ENCODE measurements at places on chromosomes 4 and X.

GRCh38 chr4:80587871-80588385 is 252.4 kb downstream of the CFAP299 start:
- DNase-seq: no peak
- H3K4me1 ChIP-seq: no peaks in the 10 kb centered on the region
- no peak overlapping the region for H3K4me3 ChIP-seq
- no peaks in the 10 kb centered on the region for H3K27me3 ChIP-seq
- no peak overlapping the region for H3K27ac ChIP-seq
- H3K36me3 ChIP-seq: no peaks in the 10 kb centered on the region

DNA sequence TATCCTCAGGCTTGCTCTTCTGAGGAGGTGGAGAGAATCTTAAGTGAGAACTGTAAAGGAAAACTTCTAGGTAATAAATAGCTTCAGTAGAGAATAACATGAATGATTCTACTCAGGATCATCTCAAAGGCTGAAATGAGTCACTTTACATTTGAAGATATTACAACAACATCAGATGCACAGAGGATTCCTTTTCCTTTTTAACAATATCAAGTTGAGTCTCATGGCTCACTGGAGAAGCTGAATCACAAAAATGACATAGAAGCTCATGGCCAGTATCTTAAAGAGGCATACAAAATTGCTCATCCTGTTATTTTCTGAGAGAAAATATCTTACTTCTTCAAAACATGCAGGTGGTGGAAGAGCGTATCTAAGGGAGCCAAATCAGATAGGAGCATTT is 72.5 kb upstream of the EMCN start:
- H3K27me3 ChIP-seq: no peaks in the 10 kb centered on the region
- no peak overlapping the region for H3K27ac ChIP-seq
- no peaks in the 10 kb centered on the region for H3K4me1 ChIP-seq
- H3K36me3 ChIP-seq: no peaks in the 10 kb centered on the region

- no peak for DNase-seq
- H3K36me3 ChIP-seq: no peaks in the 10 kb centered on the region
- H3K4me1 ChIP-seq: no peaks in the 10 kb centered on the region
- no peaks in the 10 kb centered on the region for H3K27me3 ChIP-seq
These were observed 448.2 kb downstream of the PPARGC1A start for GRCh38 chr4:23441530-23442069.

GRCh38 chr4:150212927-150213326 is 134.7 kb downstream of the DCLK2 start:
- H3K4me3 ChIP-seq: no peak overlapping the region
- H3K36me3 ChIP-seq: peaks cover 4% of the 10 kb centered on the region
- no peak for DNase-seq
- peaks cover 22% of the 10 kb centered on the region for H3K4me1 ChIP-seq
- no peaks in the 10 kb centered on the region for H3K27me3 ChIP-seq
- H3K27ac ChIP-seq: no peak overlapping the region

GRCh38 chr4:118772081-118772766 is 63.7 kb downstream of the SEC24D start:
- DNase-seq: no peak
- peaks cover 48% of the 10 kb centered on the region for H3K36me3 ChIP-seq
- H3K27ac ChIP-seq: peak overlapping the region; percentile 21
- H3K4me1 ChIP-seq: peaks cover 76% of the 10 kb centered on the region

GRCh38 chrX:19611636-19612376 is 96.5 kb upstream of the MAP3K15 start:
- H3K27me3 ChIP-seq: no peaks in the 10 kb centered on the region
- H3K4me1 ChIP-seq: peaks cover 3% of the 10 kb centered on the region
- no peaks in the 10 kb centered on the region for H3K36me3 ChIP-seq
- no peak overlapping the region for H3K27ac ChIP-seq
- no peak overlapping the region for H3K4me3 ChIP-seq

DNA sequence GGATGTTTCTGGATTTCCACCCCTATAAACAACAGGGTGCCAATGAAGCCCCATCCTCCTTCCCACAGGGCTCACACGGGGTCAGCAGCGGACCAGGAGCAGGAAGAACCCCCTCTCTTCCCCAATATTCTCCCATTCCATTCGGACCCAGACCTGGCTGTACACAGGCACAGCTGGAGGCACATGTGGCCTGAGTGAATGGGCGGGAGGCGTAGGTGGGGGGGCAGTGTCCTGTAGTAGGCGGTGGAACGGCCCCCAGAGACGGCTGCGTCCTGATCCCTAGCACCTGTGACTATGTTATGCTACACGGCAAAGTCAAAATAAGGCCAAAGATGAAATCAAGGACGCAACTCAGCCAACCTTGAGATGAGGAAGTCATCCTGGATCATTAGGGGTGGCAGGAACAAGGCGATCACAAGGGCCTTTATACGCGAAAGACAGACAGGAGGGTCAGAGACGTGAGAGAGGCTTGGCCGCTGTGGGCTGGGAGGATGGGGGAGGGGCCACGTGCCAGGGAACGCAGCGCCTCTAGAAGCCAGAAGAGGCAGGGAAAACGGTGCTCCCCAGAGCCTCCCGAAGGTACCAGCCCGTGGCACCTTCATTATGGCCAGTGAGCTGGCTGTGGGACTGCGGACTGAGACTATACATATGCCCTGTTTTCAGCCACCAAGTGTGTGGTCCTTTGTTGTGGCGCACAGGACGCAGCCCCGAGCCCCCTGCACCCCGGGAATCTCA is 75.6 kb downstream of the WFS1 start:
- H3K4me1 ChIP-seq: peaks cover 12% of the 10 kb centered on the region
- peaks cover 7% of the 10 kb centered on the region for H3K27me3 ChIP-seq
- no peak for DNase-seq
- H3K27ac ChIP-seq: peak overlapping the region; percentile 75
- H3K4me3 ChIP-seq: no peak overlapping the region
- no peaks in the 10 kb centered on the region for H3K36me3 ChIP-seq

GRCh38 chrX:74606342-74606741 is 8.1 kb downstream of the RLIM start:
- no peaks in the 10 kb centered on the region for H3K27me3 ChIP-seq
- peaks cover 7% of the 10 kb centered on the region for H3K4me1 ChIP-seq
- no peak for DNase-seq
- no peak overlapping the region for H3K4me3 ChIP-seq

- no peak overlapping the region for H3K27ac ChIP-seq
- H3K4me3 ChIP-seq: no peak overlapping the region
- no peaks in the 10 kb centered on the region for H3K27me3 ChIP-seq
- no peaks in the 10 kb centered on the region for H3K36me3 ChIP-seq
- no peaks in the 10 kb centered on the region for H3K4me1 ChIP-seq
These were observed 100.9 kb downstream of the MAMLD1 start for GRCh38 chrX:150464001-150464400.

DNA sequence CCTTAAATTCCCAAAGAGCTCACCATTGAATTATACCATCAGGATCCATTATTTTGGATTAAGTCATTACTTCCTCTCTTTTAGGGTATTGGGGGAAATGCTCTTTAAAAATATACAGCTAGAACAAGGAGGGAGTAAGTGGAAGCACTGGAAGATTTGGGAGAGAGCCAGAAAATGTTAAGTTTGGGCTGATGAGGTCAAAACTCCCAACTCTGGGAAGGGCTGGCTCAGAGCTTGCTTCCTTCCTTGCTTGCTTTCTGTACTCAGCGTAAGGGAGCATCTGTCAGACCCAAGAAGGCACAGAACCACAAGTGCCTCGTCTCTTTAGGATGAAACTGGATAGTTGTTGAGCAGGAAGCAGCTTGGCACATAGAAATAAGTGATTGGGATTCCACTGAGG is 138.2 kb downstream of the GUCY2F start:
- H3K36me3 ChIP-seq: no peaks in the 10 kb centered on the region
- H3K4me3 ChIP-seq: no peak overlapping the region
- H3K4me1 ChIP-seq: no peaks in the 10 kb centered on the region
- DNase-seq: no peak

- no peaks in the 10 kb centered on the region for H3K27me3 ChIP-seq
- H3K27ac ChIP-seq: no peak overlapping the region
- DNase-seq: no peak
- H3K4me3 ChIP-seq: no peak overlapping the region
- no peaks in the 10 kb centered on the region for H3K4me1 ChIP-seq
These were observed 277.6 kb downstream of the SPANXN1 start for GRCh38 chrX:145524931-145525330.

GRCh38 chr4:153518001-153518400 is 51.8 kb downstream of the TMEM131L start:
- H3K4me1 ChIP-seq: peaks cover 31% of the 10 kb centered on the region
- no peak overlapping the region for H3K27ac ChIP-seq
- no peaks in the 10 kb centered on the region for H3K27me3 ChIP-seq
- H3K4me3 ChIP-seq: no peak overlapping the region
- no peaks in the 10 kb centered on the region for H3K36me3 ChIP-seq

- no peak overlapping the region for H3K4me3 ChIP-seq
- no peak overlapping the region for H3K27ac ChIP-seq
- H3K4me1 ChIP-seq: no peaks in the 10 kb centered on the region
- no peaks in the 10 kb centered on the region for H3K27me3 ChIP-seq
- no peaks in the 10 kb centered on the region for H3K36me3 ChIP-seq
These were observed 116.1 kb downstream of the MAPK10 start for GRCh38 chr4:86243750-86244149.

DNA sequence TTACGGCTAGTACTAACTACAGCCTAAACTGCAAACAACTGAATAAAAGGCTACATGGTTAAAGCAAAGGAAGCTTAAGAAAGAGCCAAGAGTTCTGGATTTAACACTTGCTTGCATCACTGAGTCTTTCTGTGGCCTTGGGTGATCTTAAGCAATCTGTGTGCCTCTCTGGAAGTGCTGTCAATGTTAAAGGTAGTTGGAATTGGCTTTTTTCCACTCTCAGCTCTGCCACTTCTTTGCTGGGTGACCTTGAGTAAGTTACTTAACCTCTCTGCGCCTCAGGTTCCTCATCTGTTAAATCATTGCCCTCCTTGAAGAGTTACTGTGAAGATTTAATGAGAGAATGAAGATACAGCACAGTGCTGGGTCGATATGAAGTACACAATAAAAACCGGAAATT is 15.7 kb downstream of the SLC2A9 start:
- H3K4me1 ChIP-seq: peaks cover 25% of the 10 kb centered on the region
- no peak overlapping the region for H3K27ac ChIP-seq

DNA sequence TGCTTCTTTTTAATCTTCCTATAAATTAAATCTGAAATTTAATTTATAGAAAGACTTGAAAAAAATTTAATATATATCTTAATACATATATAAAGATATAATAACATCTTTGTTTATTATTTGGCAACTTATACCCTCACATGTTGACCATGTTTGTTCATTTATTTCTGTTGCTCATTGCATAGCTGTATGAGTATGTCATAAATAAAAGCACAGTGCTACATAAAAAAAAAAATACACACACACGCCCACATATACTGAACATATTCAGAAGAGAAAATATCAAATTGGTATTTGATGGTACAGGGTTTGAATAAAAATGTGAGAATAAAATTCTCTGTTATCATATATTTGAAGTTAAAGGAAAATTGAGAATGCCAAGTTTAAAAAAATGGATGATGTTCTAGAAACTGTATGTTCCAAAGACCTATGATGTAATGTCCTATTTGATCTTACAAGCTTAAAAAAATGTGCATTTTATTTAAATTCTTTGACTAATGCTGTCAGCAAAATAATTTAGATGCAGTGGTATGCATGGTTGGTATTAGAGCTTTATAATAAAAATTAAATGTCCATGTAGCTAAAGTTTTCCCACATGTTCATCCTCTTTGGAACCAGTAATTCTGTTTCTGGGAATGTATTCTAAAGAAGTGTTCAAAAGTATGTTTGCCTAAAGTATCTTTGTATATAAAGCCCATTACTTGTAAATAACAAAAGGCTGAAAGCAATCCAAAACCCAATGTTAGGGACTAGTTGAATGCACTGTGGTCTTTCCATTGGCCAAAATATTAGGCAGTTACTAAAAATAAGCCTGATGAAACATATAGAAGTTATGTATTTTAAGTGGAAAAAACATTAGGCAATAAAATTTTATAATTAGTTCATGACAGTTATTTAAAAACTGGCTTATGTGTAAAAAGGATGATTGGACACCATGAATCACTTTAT is 12.9 kb downstream of the TMEM184C start:
- peaks cover 48% of the 10 kb centered on the region for H3K36me3 ChIP-seq
- H3K4me1 ChIP-seq: no peaks in the 10 kb centered on the region
- H3K4me3 ChIP-seq: no peak overlapping the region

DNA sequence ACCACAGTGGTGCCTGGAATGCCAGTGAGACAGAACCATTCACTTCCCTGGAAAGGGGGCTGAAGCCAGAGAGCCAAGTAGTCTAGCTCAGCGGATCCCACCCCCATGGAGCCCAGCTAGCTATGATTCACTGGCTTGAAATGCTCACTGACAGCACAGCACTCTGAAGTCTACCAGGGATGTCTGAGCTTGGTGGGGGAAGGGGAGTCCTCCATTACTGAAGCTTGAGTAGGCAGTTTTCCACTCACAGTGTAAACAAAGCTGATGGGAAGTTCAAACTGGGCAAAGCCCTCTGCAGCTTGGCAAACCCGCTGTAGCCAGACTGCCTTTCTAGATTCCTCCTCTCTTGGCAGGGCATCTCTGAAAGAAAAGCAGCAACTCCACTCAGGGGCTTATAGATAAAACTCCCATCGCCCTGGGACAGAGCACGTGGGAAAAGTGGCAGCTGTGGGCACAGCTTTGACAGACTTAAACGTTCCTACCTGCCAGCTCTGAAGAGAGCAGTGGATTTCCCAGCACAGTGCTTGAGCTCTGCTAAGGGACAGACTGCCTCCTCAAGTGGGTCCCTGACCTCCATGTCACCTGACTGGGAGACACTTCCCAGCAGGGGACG is 32.0 kb downstream of the NAP1L2 start:
- H3K36me3 ChIP-seq: no peaks in the 10 kb centered on the region
- H3K27me3 ChIP-seq: no peaks in the 10 kb centered on the region
- DNase-seq: no peak
- no peaks in the 10 kb centered on the region for H3K4me1 ChIP-seq
- no peak overlapping the region for H3K27ac ChIP-seq
- no peak overlapping the region for H3K4me3 ChIP-seq

- peak; percentile 9 for DNase-seq
- no peaks in the 10 kb centered on the region for H3K36me3 ChIP-seq
- H3K27ac ChIP-seq: no peak overlapping the region
- no peak overlapping the region for H3K4me3 ChIP-seq
These were observed 8.7 kb upstream of the TECRL start for GRCh38 chr4:64417974-64418373.

DNA sequence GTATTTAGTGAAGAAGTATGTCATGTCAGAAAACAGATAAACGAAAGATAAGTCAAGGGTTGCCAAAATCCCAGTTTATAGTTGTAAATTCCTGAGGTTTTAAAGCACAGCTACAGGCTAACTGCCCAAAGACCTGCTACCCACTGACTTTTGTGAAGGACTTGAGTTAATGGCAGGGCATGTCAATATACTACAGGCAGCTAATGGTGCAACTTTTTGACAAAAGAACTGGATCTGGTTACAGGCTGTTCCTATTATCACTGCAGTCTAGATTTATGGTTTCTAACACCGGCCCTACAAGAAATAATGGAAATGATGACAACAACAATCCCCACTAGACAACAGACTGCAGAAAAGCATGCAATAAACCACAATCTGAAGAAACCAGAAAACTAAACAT is 6.4 kb downstream of the SCML2 start:
- no peak for DNase-seq
- no peak overlapping the region for H3K4me3 ChIP-seq
- no peaks in the 10 kb centered on the region for H3K27me3 ChIP-seq
- no peaks in the 10 kb centered on the region for H3K4me1 ChIP-seq
- no peak overlapping the region for H3K27ac ChIP-seq

All from osteoblast (primary cell).